GM12892 (cell line): ENCODE measurements at places on chromosomes 12 and 14.

DNA sequence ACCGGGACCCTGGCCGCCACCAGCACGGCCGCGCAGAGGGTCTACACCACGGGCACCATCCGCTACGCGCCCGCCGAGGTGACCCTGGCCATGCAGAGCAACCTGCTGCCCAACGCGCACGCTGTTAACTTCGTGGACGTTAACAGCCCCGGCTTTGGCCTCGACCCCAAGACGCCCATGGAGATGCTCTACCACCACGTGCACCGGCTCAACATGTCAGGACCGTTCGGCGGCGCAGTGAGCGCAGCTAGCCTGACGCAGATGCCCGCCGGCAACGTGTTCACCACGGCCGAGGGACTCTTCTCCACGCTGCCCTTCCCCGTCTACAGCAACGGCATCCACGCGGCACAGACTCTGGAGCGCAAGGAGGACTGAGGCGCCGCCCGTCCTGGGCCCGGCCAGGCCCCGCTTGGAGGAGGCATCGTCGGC, 150.1 kb downstream of the EGLN3 start:
- DNase-seq = no peak

DNA sequence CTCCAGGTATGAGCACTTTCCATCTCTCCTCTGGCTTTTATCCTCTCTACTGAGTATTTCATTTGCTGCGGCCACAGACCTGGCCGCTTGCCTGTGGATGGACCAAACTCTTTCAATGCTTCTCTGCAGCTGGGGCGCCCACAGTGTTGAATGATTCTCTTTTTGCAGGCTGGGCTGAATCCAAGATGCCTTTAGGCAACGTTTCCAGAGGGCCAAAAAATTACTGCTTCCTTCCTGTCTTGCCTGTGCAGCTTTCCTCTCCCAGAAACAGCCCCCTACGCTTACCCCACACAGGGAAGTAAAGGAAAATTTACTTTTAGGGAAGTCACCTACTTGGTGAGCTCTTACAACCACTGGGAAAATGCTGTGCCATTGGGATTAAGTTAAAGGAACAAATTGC, 55.6 kb upstream of the JDP2 start:
- DNase-seq = no peak

DNA sequence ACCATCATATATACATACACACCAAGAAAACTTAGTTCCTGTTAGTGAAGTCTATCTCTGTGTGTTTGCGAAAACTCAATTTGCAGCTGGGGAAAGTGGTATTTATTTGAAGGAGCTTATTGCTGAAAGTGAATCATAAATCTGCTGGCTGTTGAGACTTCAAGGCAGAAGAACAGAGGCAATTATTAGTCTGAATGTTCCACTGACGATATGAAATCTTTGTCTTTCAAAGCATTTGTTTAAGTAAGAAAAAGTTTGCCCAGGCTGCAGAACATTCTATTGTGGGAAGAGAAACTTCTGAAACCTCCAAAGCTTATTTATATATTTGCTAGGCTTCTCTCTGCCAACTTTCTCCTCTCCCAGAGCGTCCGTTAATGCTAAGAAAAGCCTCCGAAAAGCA, 255.7 kb upstream of the TMPO start:
- no peak for DNase-seq

GRCh38 chr14:22739423-22739822, 27.1 kb upstream of the OXA1L start:
- DNase-seq = no peak

- DNase-seq = no peak
These were observed 59.9 kb downstream of the TRAFD1 start for GRCh38 chr12:112185093-112185923.

DNA sequence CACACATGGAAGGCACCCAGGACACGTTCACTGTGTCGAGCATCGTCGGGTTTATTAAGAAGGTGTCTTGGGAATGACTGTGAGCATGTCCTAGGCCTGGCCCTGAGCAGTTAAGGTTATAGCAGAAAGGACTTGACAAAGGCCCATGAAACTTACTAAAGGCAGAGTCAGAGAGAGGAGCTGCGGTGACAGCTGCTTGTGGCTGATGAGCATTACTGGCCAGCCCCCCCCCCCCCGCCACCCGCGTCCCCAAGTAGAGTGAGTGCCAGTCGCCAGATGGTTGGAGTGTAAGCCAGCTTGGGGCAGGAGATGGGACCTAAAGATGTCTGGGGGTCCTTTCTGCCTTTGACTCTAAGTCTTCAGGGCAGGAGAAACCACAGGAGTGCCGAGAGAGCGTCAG, 169.9 kb downstream of the TSPAN9 start:
- DNase-seq = no peak

GRCh38 chr12:76569685-76570604, 10.4 kb upstream of the OSBPL8 start:
- DNase-seq = no peak

- no peak for DNase-seq
These were observed 9.8 kb downstream of the BCL11B start for GRCh38 chr14:99261912-99262787.

DNA sequence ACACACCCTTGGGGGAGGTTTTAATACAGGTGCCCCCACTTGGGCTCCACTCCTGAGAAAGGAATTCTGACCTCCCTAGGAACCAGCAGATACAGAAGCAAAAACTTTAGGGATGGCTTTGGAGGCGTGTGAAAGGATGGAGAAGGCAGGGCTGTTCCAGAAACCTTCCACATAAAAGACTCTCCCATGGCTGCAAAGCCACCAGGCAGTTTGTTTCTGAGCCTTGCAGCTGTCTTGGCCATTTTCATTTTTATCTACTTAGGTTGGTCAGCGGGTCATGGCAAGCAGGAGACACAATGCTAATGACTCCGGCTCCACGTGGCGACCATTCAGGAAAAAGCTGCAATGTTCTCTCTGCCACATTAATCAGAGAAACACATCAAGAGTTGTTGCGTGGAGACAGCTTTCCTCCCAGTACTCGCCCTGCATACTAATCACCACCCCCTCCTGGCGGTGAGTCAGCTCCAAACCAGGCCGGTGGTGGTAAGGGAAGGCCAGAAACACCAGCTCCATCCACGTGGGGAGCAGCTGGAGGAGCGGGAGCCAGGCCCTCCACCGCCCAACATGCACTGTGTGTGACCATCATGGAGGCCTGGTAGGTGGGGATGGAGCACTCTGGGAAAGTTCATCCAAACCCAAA, 30.9 kb upstream of the IRF2BPL start:
- DNase-seq = no peak

DNA sequence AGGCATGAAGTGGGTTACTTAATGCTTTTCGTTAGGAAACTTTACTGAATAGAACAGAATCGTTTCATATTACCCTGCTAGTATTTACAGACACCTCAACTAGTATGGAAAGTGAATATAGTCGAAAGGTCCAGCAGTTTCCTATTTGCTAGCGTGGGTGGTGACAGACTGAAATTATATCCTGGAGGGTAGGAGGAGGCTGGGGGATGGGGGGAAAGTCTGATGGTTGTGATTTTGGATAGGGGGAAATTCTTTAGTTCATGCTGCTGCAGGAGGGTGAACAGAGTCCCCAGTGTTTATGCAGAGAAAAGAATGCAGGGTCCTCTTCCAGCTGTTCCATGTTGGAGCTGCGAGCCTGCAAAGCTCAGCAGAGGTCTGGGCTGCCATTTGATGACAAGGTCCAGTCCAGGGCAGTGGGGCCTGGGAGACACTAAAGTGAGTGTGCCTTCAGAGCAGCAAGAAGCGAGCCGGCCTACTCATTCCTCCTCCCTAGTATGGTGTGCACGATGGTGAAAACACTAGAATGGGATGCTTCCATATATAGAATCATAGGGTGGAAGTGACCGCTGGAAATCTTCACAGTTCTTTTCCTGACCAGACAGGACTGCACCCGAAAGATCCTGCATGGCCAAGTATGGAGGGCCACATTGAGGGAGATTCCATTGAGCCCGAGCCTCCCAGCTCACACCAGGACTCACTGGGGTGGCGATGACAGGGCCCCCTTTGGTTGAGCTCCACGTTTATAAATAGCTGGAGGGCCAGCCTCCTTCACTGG, 2.1 kb downstream of the SAMD4A start:
- DNase-seq = no peak

GRCh38 chr14:103033681-103034096, 23.7 kb downstream of the CDC42BPB start:
- no peak for DNase-seq

- no peak for DNase-seq
These were observed 242.5 kb upstream of the ATP2B1 start for GRCh38 chr12:89951050-89951693.
